Fibroblast of skin of back (primary cell): ENCODE measurements at places on chromosomes 7 and 10.

- no peak for DNase-seq
These were observed 2.3 kb downstream of the ZNHIT1 start for GRCh38 chr7:101220295-101220694.

DNA sequence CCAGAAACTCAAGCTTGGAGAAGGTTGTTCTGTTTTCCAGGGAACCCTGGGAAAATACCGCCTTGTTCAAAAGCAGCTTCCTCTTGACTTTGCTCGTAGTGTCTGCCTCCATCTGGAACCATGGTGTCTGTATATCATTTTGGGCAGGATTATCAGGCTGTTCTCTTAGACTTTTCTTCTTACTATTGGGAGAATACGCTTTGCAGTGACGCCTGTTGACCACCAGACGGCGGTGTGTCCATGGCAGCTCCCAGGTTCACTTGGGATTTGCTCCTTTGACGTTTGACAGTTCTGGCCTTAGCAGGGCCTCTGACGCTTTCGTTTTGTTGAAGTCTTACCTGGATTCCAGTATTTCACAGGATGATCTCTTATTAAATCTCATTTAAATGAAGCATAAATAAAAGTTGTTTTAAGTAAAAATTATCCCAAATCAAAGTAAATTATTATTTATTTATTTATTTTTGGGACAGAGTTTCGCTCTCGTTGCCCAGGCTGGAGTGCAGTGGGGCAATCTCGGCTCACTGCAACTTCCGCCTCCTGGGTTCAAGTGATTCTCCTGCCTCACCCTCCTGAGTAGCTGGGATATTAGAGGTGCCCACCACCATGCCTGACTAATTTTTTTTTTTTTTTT is 41.8 kb upstream of the GJD4 start:
- peak; percentile 71 for DNase-seq

GRCh38 chr7:119351320-119351719 is 921.7 kb upstream of the KCND2 start:
- DNase-seq: no peak

GRCh38 chr7:90276033-90276728 is 31.2 kb downstream of the CFAP69 start:
- DNase-seq: no peak

GRCh38 chr7:136086712-136087111 is 109.6 kb upstream of the MTPN start:
- DNase-seq: peak; percentile 71

DNA sequence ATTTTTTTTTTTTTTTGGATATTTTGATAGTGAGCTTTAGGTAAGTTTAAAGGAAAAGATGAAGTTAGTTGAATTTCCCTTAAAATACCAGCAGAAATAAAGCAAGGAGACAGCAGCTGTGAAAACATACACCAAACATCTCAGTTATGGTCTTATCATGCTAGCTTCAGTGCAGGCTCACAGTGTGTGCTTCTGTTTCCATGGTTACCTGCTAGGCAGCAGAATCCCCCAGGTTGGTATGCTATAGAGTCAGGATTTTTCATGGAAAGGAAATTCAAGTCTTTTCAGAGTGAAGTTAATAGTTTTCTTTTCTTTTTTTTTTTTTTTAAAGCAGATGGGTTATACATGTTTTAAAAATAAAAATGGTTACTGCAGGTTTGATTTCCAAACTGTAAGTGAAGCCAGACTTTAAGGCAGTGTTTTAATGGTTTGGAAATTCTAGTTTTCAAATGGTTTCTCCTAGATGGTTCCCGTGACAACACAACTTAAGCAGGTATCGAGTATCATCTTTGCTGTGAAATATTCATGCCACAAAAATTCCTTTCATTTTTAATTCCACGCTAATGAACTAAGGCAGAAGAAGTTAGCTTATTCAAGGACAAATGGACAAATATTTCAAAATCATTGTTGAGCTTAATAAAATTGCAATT is 230.9 kb downstream of the BICC1 start:
- DNase-seq: peak; percentile 79

DNA sequence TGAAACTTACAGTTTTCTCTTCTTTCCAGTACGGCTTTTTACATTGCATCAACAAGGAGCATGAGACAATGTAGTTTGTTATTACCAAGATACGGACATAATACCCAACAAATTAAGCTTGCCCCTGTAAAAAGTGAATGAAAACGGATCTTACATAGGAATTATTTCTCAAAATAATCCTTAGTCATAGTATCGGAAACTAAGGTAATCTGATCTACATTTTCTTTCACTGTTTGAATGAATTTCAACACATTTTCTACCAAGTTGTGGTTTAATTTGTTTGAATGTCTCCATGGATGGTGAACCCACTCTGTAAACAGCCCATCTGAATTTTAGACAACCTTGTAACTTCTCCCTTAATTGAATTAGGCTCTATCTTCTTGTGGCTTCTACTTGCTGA is 90.5 kb downstream of the INHBA start:
- DNase-seq: no peak
